ENCODE measurements at places on chromosomes 3 and 15. TPM values are rescaled to one million over a fixed set of nuclear protein-coding genes. Genes with fewer than 3 reads are reported as not detected.

The ARPIN gene
- total RNA-seq: 17.0 TPM

The DCLK3 gene
- total RNA-seq: not detected

The NBEAL2 gene
- 2.7 TPM for total RNA-seq

The CFAP20DC gene
- total RNA-seq: 4.2 TPM

The SHC4 gene
- total RNA-seq: 2.5 TPM

The GDPGP1 gene
- total RNA-seq: 6.4 TPM

The CLSTN2 gene
- total RNA-seq: 11.3 TPM

The CPN2 gene
- not detected for total RNA-seq

The TMEM212 gene
- not detected for total RNA-seq

The DUOXA2 gene
- not detected for total RNA-seq

The LXN gene
- total RNA-seq: 248 TPM

The SPTBN5 gene
- total RNA-seq: 0.22 TPM

The FAM3D gene
- not detected for total RNA-seq

The B3GNT5 gene
- total RNA-seq: 1.7 TPM

The SENP8 gene
- 3.4 TPM for total RNA-seq

The EFCC1 gene
- under 0.01 TPM for total RNA-seq

The ADGRG7 gene
- total RNA-seq: not detected

The RAD18 gene
- 17.9 TPM for total RNA-seq

The SCN11A gene
- 0.11 TPM for total RNA-seq

The STRIT1 gene
- total RNA-seq: not detected

The WNT5A gene
- 141 TPM for total RNA-seq

The SLC51B gene
- total RNA-seq: not detected

The ARL8B gene
- 104 TPM for total RNA-seq

The PDZRN3 gene
- total RNA-seq: 50.9 TPM

The HCN4 gene
- not detected for total RNA-seq

The EPHA6 gene
- not detected for total RNA-seq

The MUC20 gene
- total RNA-seq: 1.6 TPM

The PLA2G4D gene
- total RNA-seq: not detected

The IQCF5 gene
- not detected for total RNA-seq

The TP63 gene
- total RNA-seq: 1.9 TPM

The GOLGA8J gene
- total RNA-seq: 0.52 TPM

The ST8SIA2 gene
- not detected for total RNA-seq

The AGBL1 gene
- not detected for total RNA-seq

The ANKUB1 gene
- not detected for total RNA-seq

The GOLGA6L4 gene
- total RNA-seq: 1.4 TPM

The PP2D1 gene
- total RNA-seq: not detected

The LYZL4 gene
- not detected for total RNA-seq

The AHSG gene
- total RNA-seq: 0.11 TPM

The ATOSA gene
- 54.5 TPM for total RNA-seq

The ZNF860 gene
- 2.8 TPM for total RNA-seq

The GOLGA6L10 gene
- total RNA-seq: 0.32 TPM

The CCR9 gene
- not detected for total RNA-seq

The NANOGP8 gene
- 0.91 TPM for total RNA-seq

Measured in articular chondrocyte of knee joint (primary cell).